ENCODE measurements at places on chromosomes 1 and 21.

GRCh38 chr1:208318150-208318734 is 74.1 kb upstream of the PLXNA2 start:
- DNase-seq = no peak

GRCh38 chr1:234980645-234981396 is 147.8 kb downstream of the TOMM20 start:
- DNase-seq = peak; percentile 56

GRCh38 chr1:44419901-44420300 is 14.8 kb downstream of the RNF220 start:
- DNase-seq = no peak

GRCh38 chr1:152774875-152775274 is at the start of gene LCE1F:
TSS of gene LCE1F (plus strand) at chr1:152775140. CDS start at chr1:152776372, 1,232 bp downstream.
- no peak for DNase-seq

DNA sequence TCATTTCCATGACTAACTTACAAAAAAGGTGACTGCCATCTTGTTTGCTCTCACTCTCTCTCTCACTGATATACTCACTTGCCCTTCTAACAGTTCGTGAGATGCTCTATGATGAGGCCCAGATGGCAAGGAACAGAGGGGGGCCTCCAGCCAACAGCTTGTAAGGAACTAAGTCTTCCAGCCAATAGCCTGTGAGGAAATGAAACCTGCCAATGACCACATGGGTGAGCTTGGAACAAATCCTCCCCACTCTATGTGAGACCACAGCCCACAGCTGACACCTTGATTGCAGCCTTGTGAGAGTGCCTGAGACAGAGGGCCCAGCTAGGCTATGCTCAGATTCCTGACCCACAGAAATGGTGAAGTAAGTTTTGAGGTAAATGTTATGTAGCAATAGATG is 153.7 kb downstream of the HHIPL2 start:
- DNase-seq = no peak

All from erythroblast (primary cell).